Activated CD4-positive, alpha-beta T cell treated with anti-CD3 and anti-CD28 coated beads for 24 hours (primary cell): ENCODE measurements at places on chromosomes 1 and 21.

- DNase-seq = no peak
Measured at GRCh38 chr1:178188306-178188705, 94.4 kb downstream of the RASAL2 start.

- no peak for DNase-seq
Measured at GRCh38 chr1:231976231-231976630, 349.6 kb downstream of the DISC1 start.

DNA sequence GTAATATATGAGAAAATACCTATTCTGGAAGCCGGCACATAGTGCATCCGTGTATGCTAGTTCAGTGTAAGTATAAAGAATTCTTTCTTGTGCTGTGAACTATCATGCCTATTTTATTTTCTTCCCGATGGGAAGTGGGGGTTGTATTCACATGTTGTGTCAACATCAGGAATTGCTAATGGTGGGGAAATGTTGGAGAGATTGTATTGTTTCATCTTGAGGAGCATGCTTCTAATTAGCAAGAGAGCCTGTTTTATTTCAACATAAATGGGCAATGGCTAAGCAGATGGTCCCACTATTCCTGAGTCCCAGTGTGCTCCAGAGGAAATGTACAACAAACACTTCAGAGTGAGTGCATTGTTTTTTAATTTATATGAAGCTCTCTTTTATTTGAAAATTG is 485.2 kb downstream of the PLPP3 start:
- no peak for DNase-seq

DNA sequence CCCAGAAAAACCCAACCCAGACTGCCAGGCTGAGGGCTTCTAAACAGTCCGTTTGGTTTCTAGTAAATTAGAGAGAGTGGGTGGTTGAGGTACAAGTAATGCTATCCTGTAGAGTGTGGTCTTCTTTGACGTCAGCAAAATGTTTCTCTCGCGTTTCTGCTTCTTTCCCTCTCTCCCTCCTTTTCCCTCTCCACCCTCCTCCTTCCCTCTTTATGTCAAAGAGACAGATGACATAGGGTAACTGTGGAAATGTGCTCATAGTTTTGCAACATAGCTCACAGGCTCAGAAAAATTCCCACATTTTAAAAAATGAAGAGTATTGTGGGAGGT is 158.3 kb downstream of the TOMM20 start:
- no peak for DNase-seq

- DNase-seq = no peak
Measured at GRCh38 chr1:167033646-167034045, 44.6 kb downstream of the MAEL start.

DNA sequence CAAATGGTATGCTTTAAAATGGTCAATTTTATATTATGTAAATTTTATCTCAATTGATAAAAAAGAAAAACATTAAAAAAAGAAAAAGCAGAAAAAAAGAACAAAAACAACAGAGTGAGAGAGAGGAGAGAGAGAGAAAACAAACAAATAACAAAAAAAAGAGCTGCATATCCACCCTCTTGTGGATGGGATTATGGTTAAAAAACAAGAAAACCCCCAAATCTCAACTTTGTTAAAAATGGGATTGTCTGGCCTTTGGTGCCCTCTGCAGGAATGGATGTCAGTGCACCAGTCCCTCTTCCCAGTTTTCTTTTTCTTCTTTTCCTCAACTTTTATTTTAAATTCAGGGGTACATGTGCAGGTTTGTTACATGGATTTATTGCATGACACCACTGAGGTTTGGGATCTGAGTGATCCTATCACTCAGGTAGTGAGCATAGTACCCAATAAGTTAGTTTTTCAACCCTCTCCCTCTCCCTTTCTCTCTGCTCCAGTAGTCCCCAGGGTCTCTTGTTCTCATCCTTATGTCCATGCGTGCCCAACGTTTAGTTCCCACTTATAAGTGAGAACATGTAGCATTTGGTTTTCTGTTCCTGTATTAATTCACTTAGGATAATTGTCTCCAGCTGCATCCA is 28.1 kb downstream of the RNF187 start:
- no peak for DNase-seq

DNA sequence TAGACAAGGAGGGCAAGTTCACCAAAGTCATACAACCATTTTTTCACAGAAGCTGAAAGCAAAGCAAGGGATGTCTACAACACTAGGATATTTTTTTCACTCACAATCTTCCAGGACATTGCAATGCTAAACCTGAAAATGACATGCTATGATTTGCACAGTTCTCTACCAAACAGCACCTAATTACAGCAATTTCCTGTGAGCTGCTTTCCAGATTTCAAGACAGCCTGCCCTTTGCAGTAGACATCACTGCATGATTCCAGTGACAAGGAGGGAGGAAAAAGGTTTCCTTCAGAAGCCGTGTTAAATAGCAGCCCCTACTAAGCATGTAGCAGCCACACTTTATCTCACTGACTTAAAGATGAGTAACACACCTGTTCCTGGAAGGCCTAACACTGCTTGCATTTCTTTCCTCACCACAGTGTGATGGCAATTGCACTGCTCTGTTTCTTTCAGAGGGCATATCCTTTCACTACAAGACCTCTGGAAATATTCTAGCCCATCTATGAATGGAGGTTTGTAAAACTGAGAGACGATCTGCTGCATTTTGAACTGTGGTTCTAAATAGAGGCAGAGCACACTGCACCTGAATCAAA is 97.1 kb downstream of the DUSP10 start:
- DNase-seq = no peak

DNA sequence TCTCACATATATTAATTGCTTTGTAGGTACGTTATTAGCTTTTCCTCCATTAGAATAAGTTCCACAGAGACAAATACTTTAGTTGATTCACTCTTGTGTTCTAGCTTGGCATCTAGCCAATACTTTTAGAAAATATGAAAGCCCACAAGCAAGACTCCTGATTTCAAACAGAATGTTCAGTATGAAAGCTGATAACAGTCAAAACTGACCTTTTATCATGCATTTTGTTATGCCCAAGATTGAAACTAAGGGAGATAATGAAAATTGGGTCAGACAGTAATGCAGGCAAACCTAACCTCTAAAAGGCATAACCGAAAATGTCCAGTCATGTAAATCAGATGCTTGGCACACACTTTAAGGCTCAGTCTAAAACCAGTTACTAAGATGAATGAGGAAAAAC is 61.7 kb downstream of the ERICH3 start:
- DNase-seq = no peak

GRCh38 chr1:180160357-180160756 is 5.7 kb downstream of the QSOX1 start:
- no peak for DNase-seq

DNA sequence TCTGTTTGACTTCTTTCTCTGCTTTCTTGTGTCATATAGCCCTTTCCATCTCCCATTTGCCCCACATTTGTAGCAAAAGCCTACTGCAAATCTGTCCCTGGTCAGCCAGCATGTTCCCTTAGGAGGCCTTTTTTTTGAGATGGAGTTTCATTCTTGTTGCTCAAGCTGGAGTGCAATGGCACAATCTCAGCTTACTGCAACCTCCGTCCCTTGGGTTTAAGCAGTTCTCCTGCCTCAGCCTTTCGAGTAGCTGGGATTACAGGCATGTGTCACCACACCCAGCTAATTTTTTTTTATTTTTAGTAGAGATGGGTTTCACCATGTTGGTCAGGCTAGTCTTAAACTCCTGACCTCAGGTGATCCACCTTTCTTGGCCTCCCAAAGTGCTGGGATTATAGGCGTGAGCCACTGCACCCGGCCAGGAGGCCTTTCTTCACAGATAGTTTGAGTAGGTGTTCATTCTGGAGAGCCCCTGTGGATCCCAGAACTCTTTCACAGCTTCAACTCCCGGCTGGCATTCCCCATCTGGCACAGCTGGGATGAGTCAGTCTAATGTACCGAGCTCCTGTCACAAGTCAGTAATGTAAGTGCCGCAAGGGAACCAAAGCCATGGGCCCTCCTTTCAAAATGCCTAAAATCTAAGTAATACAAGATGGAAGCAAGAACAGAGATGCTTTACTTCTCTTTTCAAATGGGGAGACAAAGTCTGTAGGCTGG is 9.4 kb upstream of the NHLH1 start:
- DNase-seq = no peak

GRCh38 chr1:12604986-12605385 is 13.0 kb downstream of the DHRS3 start:
- no peak for DNase-seq

DNA sequence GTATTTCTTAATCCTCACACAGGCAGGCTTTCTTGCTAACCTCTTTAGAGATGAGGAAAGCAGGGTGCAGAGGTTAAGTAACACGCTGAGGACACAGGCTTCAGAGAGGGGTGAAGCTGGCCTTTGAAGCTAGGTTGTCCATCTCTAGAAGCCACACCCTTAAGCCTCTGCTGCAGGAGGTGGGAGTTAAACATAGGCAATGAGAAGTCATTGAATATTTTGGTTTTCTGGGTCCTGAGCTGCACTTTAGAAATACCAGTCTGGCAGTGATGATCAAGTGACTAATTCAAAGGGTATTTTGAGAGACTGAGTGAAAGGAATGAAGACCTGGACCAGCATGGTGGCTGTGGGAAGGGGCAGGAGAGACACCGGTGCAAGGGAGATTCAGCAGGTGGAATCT is 9.9 kb downstream of the KCNJ15 start:
- no peak for DNase-seq
